Vein endothelial cell (primary cell): ENCODE measurements at places on chromosomes 6 and 20. TPM values are rescaled to one million over a fixed set of nuclear protein-coding genes. Genes with fewer than 3 reads are reported as not detected.

SLC52A3 gene
- total RNA-seq: under 0.01 and 0.10 TPM in 2 replicates

SLC4A11 gene
- 4.9 TPM in 2 replicates for total RNA-seq

PRDM13 gene
- total RNA-seq: not detected in 2 replicates

GLP1R gene
- not detected in 2 replicates for total RNA-seq

TCF21 gene
- not detected in 2 replicates for total RNA-seq

TRIM39 gene
- 13.4 and 15.5 TPM in 2 replicates for total RNA-seq

DCBLD1 gene
- total RNA-seq: 32.4 and 41.8 TPM in 2 replicates

ADGRF4 gene
- total RNA-seq: not detected in 2 replicates

RALGAPA2 gene
- 34.3 and 44.9 TPM in 2 replicates for total RNA-seq

TOP1 gene
- 16.3 and 25.5 TPM in 2 replicates for total RNA-seq

DST gene
- 334 and 369 TPM in 2 replicates for total RNA-seq
